ENCODE measurements at places on chromosomes 7 and 10.

GRCh38 chr10:132061030-132061429 is 4.7 kb upstream of the JAKMIP3 start:
- DNase-seq = no peak

DNA sequence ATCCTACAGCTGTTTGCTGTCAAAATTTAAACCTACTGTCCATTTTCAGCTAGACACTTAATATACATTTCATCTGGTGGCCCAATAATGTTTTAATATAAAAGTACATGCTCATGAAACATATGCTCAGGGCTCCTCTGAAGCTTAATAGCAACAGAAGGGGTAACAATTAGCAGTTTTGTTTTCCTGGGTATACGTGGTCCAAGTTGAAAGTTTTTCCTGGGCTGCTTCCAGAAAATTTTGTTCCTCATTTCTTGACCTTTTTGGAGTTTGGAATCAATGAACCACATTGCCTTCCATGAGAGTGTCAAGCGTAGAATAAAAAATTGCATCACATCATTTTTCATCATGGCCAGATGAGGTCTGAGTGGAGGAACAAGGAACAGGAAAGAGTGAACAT is 537.3 kb upstream of the MGMT start:
- no peak for DNase-seq

DNA sequence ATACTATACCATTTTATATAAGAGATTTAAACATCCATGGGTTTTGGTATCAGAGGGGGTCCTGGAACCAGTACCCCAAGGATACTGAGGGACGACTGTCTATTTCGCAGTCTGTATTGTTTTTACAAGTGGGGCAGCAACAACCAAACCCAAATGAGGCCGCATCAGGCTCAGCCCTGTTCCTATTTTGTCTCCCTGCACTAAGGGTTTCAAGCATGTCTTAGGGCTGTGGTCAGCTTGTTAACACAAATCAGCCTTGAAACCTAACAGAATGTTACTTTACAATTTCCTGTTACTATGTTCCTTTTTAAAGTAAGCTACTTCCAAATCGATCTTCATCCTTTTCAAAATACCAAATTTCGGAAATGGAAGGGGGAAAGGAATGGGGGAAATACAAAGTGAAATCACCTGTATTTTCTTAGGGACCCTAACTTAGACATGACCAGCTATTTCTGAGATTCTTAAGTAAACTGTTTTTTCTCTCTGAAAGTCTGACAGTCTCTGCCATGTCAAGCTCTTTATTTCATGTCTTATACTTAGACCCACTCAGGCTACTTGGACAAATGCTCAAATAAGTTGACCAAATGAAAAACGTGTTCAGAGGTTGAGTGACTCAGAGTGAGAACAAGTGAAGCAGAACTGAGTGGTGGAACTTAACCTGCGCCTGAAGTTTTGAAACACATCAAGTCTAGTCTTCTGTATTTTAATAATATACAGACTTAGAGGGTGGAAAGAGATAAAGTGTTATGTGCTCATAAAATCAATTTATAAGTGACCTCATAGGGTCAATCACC is 75.8 kb downstream of the C1GALT1 start:
- no peak for DNase-seq

DNA sequence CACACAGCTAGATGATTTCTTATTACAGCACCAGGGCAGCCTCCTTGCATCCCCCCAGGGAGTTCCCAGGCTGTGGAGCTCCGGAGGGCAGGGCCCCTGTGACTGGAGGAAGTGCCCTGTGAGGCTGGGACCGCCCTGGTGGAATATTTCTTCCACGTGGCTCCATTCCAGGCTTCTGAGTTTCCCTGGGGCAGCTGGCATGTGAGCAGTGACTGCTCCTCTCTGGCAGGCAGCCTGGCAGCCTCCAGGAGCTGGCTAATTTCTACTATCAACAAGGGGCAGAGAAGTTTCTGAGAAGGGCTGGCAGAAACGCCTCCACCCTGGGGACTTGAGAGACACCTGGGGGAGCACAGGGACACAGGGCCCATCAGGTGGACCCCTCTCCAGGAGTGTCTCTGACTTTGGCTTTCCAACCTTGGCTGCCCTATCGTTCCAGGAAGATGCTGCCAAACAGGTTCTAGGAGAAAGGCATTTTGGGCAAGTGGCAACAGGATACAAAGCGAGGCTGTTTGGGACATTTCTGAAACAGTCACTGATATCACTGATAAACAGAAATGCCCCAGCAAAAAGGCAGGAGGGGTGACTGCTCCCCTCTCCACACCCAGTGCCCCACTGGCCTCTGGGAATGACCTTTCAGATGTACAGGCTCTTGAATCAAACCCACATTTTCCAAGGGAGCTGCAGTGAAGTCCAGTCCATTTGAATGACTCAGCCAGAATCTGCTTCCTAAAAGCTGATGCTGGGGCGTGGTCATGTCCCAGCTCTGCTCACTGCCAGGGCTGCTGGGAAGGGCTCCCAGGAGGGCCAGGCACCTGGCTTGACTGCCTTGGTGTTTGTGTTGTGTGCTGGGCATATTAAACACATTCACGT is 16.1 kb downstream of the MYOF start:
- no peak for DNase-seq

GRCh38 chr7:141333459-141333858 is 217.8 kb upstream of the AGK start:
- no peak for DNase-seq

- no peak for DNase-seq
Observed at GRCh38 chr7:37495574-37496184, 47.0 kb upstream of the ELMO1 start.

DNA sequence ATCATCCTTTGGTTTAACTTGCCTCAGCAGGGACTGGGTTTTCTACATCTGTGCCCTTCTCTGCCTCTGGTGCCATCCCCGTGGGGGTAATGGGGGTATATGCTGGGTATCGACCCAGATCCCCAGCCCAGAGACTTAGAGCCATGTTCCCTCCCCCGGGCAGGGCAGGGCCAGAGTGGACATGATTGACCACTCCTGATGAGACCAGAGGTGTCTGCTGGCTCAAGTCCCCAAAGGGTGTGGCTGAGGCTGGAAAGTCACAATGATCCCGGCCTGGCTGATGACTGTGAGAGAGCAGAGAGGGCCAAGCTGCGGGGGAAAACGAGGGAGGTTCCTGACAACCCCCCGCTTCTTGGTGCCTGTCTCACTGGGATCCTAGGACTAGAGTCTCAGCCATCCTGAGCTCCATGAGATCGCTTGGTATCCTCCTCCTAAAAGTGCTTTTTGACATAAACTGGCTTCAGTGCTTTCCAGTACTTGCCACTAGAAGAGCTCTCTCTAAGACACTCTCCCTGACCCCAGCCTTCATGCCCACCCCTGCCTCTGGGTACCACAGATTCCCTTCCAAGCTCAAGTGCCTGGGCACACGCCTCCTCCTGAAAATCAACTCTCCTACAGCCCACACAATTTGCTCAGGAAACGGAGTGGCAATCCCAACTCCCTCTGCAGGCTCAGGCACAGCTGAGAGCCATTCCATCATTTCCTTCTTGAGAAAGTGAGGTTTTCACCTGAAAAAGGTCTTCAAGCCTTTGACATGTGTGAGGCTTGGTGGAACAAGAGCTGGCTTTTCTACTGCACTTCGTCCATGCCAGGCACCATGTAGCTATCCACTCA is 33.9 kb downstream of the DRGX start:
- DNase-seq = no peak

DNA sequence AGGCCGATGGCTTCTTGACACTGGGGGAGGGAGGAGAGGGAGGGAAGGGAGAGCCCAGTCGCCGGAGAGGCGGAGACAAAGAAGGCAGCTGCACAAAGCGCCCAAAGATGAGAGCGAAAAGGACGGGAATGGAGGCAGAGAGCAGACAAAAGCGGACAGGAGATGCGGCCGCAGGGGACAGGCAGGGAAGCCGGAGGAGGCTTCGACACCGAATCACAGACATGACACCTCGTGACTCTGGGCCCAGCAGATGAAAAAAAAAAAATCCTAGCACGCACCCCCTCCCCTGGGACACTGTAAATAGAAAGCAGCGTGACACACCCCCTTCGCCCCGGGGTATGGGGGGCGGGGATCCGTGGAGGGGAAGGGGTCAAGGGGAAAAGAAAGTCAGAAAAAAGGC is 976 bp downstream of the NAT16 start:
- no peak for DNase-seq

DNA sequence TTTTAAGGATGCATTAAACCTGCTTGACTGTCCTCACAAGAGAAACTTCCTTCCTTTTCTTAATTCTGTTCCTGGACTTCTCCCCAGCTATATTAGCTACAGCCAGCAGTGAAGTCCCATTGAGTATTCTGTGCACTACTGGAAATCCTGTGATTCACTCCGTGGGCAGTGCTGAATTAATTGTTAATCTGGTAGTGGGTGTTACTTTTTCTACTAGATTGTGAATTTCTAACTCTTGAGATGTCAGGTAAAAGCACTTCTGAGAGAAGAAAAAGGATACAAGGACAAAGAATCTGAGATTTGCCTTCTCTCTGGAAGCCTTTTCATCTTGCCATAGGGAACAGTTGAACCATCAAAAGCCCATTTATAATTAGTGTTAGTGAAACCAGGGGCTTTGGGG is 33.9 kb downstream of the CYCS start:
- DNase-seq = no peak

DNA sequence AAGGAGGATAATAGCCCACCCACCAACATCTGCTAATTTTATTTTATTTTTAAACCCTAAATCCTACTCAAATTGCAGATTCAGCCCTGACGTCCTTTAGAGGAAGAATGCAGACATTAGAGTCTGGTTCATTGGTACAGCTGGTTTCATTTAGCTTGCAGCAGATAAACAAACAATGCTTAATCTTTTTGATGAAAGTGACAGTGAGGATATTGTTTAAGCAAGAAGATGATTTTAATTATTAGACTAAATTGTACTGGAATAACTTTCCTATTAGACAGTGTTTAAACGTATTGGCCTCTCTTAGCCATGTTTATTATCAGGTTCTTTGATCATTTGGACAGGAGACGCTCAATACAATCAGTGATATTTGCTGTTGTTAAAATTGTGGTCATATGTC is 164.8 kb downstream of the CDK14 start:
- DNase-seq = no peak

GRCh38 chr7:293681-294439 is 3.9 kb downstream of the FOXL3 start:
- no peak for DNase-seq

GRCh38 chr7:1418505-1419309 is 40.6 kb downstream of the MICALL2 start:
- DNase-seq = no peak

DNA sequence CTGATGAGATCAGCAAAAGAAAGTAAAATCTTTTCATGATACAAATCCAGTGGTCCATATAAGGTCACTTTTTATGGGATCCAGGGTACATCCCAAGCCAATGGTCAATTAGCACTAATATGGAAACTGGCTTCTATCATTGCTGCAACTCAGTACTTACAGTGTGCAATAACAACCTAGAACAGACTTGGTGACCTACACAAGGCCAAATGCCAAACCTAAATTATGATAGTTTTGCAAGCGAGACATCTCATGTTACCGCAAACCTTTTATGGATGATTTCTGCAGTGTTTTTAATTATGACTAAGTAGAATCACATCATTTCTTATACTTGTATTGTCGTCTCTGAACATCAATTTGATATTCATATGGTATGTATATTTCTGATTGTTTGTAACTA is 583.5 kb upstream of the SEMA3D start:
- no peak for DNase-seq

- no peak for DNase-seq
Observed at GRCh38 chr10:88095223-88095721, 231.8 kb downstream of the PTEN start.

DNA sequence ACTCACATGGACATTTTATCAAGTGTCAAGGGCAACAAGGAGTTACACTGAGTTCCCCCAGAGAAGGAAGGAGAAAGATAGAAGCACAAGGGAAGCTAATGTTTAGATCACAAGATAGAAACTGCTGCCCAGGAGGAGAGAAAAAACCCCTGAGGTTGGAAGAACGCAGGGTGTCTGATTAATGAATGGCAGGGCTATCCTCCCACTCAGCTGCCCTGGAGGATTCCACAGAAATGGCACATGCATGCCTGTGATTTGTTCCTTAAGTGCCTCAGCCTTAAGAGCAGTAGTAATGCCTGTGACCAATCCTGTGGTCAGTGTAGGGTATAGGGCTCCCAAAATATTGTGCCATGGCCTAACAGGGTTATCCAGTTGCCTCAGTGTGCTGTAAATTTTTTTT is 20.2 kb downstream of the DNAJB9 start:
- no peak for DNase-seq

- DNase-seq = no peak
Observed at GRCh38 chr10:104351061-104351702, 2.5 kb upstream of the CFAP58 start.

GRCh38 chr7:106405697-106406141 is 120.9 kb upstream of the NAMPT start:
- DNase-seq = no peak

GRCh38 chr10:119441921-119442757 is 100.4 kb downstream of the RGS10 start:
- no peak for DNase-seq

- no peak for DNase-seq
Observed at GRCh38 chr10:84537447-84537931, 209.1 kb downstream of the CCSER2 start.

DNA sequence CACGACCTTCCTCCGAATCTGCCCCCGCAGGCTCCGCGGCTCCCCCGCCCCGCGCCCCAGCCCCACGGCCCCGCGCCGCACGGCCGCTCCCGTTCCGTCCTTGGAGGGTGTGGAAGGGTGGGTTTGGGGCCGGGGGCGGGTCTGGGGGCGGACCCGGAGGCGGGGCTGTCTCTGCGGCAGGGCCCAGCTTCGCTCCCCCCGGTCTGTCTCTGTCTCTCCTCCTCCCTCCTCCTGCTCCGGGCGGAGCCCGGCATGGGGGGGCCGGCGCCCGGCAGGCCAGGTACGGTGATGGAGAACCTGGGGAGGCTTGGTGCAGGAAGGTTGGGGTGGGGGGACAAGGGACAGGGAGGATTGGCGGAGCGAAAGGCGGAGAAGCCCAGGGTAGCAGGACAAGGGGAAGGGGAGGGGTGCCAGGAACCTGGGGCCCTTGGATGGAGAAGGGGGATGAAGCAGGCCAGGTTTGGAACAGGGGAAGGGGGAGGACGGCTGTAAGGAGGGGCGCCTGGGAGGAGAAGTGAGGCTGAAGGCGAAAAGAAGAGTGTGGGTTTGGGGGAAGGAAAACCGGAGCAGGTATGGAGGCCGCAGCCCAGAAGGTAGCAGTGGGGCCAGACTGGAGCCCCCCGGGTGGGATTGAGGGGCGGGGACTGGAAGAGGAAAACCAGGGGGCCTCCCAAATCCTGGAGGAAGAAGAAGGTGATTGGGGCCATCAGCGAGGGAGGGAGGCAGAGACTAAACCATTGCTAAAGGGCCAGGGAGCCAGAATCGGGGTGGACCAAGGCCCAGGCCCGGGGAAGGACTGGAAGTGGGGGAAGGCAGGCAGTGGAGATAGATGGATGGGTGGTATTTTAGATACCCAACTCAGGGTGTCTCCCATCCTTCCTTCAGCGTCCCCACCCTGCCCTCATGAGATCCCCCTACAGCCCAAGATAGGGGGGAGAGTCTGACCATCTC is at the start of gene NYAP1:
NYAP1 (plus strand) TSS at position 206 of the 951 bp plus-strand sequence. CDS start 1,385 bp downstream, outside the sequence.
- DNase-seq = peak; percentile 34

DNA sequence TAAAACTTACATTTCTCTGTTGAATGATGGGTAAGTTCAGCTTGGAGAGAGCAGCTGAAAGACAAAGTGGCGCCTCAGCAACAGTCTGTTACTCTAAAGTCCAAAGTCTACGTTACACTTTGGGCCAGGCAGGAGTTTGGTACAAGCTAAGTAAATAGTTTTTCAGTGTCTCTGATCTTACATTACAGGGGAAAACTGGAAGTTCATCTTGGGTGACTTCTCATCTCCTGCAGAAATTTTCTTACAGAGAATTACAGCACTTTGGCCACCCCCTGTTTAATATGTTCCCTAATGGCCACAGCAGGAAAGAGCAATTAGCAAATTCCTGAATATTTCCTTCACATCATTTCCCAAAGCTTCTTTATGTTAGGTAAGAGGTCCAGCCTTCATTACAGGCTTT is 67.1 kb downstream of the ABCC2 start:
- DNase-seq = no peak

Measured in activated T-cell treated with anti-CD3 and anti-CD28 coated beads for 48 hours (primary cell).